Progenitor cell of endocrine pancreas (in vitro differentiated cells): ENCODE measurements at places on chromosomes 4 and X.

- DNase-seq, result no peak
These were observed 295.3 kb upstream of the CTSO start for GRCh38 chr4:156248917-156249316.

DNA sequence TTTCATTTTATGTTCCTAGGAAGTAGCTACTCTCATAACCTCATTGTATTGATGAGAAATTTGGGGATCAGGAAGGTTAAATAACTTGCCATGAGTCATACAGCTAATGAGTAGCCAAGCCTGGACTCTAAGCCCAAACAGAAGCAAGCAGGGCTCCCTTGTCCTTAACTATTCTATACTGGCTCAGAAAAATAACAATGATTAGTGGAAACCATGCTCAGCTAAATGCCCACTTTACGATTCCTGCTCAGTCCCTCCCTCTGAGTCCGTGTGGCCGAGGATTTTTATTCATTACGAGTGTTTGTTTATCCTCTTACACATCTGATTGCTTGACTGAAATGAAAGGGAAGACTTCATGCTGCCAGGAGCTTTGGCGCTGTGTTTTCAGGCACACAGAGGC is 100.9 kb downstream of the SLC34A2 start:
- no peak for DNase-seq

DNA sequence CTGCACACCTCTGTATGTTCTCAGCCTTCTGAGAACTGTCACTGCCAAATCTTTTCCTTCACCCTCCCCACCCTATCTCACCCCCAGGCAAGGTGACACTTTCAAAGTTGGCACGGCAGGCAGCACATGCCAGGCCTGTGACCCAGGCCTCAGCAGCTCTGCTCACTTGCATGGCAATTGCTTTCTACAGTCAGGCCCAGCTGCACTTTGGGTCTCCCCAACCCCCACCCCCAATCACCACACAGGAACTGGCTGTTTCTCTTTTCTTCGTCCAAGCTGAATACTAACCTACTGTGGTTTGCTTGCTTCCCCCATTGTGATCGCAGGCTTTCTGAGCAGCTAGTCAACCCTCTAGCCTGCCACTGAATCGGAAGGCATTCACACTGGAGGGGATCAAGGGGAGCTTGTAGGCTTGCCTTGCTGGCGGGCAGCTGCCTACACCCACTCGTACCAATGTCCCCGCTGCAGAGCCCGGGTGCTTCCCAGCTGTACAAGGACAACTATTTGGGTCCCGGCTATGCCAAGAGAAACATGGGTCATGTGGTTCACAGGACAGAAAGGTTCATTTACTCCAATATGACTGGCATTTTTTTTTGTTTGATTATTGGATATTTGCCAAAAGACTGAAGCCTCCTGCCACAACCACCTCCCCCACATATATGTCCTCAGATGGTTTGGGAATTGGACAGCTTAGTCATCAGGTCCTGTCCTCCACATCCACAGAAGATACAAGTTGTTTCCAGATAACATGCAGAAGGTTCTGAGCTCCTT is 28.1 kb downstream of the SLC25A43 start:
- no peak for DNase-seq

- DNase-seq, result no peak
These were observed 94.2 kb upstream of the PPP2R3B start for GRCh38 chrX:480861-481417.

DNA sequence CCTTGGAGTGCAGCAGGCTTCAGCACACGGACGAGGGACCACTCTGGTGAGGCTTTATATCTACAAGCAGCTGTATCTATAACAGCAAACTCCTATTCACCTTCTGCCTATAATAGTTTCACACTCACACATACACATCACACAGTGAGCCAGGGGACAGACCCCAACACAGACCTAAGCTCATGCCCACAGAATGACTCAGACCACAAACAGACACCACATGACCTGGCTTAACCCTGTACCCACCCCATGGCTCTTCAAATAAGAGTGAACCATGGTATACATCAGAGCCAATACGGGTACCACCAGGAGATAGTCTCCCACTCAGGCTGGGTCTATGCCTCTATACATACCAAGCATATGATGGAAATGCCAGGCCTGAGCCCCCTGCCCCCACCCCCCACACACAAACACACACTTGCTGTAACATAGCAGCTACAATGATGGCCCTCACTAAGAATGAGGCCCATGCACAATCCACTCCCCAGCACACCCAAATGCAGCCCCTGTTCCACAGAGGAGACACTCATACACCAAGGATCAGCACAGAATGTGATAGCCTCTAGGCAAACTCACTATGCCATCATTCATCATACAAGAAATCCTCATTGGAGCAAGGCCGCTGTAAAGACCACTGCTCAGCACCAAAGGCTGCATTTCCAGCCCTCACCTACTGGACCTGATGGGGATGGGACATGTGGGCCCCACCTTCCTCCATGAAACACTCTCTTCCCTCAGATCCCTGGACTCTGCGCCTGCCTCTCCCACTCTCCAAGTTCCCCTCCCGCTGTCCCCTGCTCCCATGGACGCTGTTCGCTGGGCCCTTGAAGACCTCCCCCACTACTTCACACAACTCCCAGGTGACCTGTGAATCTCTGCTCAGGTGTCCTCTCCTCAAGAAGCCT is 62.1 kb upstream of the XIAP start:
- no peak for DNase-seq

GRCh38 chrX:1390621-1391369 is 1.1 kb downstream of the SLC25A6 start:
- DNase-seq, result no peak
